T-helper 2 cell (primary cell): ENCODE measurements at places on chromosomes 12 and 14.

GRCh38 chr14:24052656-24053547 lies 1.1 kb downstream of the CARMIL3 start:
- DNase-seq = no peak

DNA sequence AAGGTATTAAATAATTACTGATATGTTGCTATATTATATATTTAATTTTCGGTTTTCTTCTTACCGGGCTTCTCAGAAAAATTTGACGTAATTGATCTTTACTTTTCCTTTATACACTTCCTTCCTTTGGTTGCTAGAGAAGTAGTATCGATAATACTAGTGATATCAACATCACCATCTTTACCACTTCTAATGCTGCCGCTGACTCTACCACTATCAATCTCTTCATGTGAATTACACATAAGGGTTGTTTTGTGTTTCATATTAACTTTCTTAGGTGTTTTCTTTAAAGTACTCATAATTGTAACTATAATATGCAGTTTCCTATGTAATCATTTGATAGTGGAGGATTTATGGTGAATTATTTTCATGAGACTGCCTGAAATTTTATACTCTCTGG lies 30.9 kb upstream of the KLRF1 start:
- no peak for DNase-seq

DNA sequence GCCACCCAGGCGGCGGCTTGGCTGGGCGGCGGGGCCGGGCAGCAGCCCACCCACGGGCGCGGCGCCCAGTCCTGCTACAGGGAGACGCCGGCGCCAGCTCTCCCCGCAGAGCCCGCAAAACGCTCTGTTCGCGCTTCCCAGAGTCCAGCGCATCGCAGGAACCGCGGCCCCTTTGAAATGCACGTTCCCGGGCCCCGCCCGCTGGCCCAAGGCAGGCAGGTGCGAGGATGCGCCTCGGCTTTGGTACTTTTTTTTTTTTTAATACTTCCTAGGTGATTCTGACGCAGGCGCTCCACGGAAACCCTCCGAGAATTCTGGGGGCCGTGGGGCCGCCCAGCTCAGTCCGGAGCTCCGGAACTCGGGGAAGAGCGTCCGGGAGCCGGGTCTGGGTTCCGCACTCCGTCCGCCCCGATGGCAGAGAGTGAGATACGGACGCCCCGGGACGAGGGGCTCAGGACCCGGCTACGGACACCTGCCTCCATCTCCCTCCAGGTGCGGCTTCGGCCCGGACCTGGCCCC lies 483 bp downstream of the POC1B start:
- DNase-seq = peak; percentile 61

DNA sequence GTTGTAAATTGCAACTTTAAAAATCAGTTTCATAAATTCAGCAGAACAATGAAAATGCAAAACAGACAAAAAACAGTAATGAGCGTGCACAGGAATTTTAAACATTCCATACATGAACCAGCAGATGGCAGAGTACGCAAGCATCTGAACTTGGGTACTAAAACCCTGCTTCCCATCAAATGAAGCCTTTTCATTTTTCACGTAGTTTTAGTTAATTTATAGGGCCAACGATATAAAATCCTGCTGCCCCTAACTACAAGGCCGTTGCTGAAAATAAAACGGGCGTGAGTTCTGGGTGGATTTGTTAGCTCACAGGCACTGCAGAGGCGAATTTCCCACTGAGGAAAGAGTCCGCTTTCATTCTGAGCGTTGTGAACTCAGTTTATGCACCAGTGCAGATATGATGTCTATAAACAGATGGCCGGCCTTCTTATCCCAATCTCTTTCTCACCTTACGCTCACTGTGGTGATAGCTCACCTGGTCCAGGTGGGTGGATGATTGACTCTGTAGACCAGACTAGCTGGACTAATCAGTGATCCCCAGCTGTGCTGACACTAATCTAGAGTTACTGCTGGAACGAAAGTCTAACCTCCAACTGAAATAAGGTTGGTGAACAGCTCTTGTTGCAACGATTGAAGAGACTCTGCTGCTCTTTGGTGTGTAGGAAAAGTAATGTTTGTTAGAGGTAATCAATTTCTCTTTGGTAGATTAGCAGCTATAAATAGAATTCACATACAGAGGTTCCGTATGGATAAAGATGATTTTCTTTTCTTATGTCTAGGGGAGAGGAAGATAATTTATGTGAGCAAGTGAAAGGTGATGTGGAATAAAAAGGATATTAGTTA lies 89.2 kb downstream of the PDZRN4 start:
- DNase-seq = no peak

GRCh38 chr12:78871566-78871965 lies 7.0 kb downstream of the SYT1 start:
- no peak for DNase-seq

GRCh38 chr12:100688451-100688864 lies 106.1 kb upstream of the ANO4 start:
- DNase-seq = no peak
